Inflammatory macrophage treated with lipopolysaccharide for 4 hours (primary cell): ENCODE measurements at places on chromosomes 3 and 15.

DNA sequence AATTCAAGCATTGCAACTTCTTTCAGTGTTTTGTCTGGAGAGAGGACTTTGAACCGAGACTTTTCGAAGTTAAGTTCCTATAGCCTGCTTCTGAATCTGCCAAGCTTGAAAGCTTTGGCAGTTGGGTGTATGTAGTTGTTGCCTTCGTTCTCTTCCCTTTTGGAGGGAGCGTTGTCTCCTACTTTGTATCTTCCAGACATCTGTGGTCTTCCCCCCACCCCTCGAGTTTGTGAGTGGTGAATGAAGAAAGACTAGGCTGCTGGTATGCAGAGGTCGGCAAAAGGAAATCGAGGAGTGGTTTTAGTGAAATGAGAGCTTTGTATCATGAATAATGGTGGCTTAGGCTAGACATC is 1.3 kb downstream of the CTNNB1 start:
- DNase-seq, result peak; percentile 73

DNA sequence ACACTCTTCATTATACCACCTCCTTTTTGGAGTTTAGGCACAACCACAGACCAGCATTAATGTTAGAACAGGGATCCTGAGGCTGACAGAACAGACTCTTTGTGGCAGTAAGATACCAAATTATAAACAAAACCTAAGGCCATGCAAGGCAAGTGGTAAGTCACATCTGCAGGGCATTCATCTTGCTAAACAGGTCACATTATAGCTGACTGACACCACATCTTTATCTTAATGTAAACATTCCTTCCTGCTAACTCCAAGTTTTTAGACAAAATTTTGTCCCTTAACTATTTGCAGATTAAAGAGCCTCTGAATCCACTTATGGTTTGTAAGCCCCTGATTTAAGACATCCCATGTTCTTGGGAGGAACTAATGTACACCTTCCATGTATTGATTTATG is 500.6 kb downstream of the PYDC2 start:
- no peak for DNase-seq

GRCh38 chr3:155015776-155016436 is 64.2 kb upstream of the MME start:
- DNase-seq, result no peak

- no peak for DNase-seq
These were observed 84.2 kb downstream of the MME start for GRCh38 chr3:155164306-155164705.

DNA sequence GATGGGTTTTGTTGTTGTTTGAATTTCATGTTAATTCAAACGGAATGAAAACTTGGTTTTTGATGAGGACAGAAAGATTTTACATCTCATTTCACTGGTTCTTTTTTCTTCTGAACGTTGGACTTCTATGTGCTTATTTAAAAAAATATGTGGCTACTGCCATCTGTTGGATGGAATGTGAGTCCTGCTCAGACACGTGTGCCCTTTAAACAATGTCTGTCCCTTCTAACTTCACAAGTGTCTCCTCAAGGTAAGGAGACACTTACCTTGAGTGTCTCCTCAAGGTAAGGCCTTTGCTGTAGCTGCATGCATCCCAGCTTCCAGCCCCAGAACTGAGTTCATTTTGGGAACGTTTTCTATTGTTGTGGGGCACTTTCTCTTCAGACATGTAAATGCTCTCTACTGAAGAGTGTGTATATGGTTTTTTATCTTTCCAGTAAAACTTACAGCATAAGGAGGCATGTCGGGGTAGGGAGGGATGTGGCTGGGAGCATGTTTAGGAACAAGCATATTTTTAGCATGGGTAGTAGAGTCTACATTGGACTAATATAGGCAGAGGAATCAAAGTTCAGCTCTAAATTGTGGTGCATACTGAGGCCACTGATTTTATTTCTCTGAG is 63.1 kb upstream of the UBE3A start:
- DNase-seq, result peak; percentile 33

DNA sequence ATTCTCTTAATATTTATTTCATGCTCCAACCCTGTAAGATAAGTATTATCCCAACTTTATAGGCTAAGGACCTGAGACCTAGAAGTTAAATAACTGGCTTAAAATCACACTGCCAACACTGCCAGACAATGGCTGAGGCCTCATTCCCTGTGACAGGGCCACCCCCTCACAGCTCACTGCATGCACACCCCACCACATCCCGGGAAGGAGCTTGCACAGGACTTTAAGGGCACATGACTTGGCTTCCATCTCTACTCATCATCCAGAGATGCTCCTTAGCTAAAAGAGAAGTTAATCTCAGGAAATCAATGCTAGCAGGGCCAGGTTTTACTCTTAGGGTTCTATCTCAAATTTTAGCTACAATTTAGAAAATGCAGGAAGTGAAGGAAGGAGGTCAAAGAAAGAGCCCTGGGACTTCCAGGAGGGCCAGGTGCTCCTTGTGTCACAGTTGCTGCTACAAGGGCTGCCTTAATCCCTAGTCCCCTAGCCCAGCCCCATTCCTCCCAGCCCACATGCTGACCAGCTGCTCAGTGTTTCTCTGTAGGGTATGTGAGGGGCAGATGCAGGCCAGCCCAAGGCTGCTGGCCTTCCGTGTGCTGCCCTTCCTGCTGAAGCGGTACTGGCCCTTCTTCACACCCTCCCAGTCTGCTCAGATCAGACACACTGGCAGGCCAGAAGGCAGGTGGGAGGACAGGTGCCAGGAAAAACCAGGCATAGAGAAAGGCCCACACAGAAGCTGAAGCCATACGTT is 53.5 kb downstream of the WWTR1 start:
- no peak for DNase-seq

DNA sequence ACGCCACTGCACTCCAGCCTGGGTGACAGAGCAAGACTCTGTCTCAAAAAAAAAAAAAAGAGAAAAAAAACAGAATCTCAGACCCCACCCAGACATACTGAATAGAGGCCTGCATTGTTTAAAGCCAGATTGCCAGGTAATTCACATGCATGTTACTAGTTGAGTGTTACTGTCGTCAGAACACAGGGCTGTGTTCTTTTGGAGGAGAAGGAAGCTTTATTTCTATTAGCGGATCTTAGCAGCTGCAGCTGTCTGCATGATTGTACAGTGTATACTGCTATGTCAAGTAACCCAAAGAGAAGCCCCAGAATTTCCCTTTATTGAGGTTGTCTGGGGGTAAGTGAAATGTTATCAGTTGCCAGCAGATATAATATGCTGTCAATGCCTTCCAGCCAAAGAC is 496.6 kb upstream of the NAALADL2 start:
- no peak for DNase-seq

DNA sequence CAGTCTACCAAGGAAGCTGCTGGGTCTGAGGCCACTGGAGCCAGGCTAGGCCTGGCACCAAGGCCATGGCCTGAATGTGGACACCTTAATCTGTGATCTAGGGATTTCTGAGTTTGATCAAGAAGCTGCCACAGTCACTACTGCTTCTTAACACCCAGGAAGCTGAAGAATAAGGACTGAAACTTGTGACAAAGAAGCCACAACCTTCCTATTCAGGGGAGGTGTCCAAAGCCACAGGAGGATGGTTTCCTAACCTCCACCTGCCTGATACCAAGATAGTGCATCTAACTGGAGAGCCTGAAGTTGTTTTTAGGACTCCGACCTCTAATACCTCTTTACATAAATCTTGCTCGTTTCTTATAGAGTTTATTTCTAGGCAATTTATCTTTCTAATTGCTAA is 5.5 kb upstream of the ANO10 start:
- DNase-seq, result no peak

DNA sequence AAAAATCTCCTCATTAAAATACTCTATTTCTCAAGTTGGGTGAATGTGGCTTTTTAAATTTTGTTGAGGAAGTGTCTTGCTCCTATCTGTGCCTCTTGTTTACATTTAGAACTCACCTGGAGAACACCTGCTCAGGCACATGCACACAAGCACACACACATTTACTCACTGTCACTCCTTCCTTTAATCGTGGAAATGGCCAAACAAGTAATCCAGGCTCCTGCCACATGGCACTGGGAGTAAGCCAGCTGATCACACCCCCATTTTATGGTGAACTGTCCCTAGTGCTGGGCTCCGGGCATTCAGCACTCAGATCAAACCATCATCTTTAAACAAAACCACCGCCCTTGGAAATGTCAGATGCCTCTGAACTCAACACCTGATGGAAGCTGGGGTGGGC is 204.7 kb upstream of the BHLHE40 start:
- DNase-seq, result no peak

- DNase-seq, result no peak
These were observed 648.9 kb upstream of the GBE1 start for GRCh38 chr3:82410366-82410765.

DNA sequence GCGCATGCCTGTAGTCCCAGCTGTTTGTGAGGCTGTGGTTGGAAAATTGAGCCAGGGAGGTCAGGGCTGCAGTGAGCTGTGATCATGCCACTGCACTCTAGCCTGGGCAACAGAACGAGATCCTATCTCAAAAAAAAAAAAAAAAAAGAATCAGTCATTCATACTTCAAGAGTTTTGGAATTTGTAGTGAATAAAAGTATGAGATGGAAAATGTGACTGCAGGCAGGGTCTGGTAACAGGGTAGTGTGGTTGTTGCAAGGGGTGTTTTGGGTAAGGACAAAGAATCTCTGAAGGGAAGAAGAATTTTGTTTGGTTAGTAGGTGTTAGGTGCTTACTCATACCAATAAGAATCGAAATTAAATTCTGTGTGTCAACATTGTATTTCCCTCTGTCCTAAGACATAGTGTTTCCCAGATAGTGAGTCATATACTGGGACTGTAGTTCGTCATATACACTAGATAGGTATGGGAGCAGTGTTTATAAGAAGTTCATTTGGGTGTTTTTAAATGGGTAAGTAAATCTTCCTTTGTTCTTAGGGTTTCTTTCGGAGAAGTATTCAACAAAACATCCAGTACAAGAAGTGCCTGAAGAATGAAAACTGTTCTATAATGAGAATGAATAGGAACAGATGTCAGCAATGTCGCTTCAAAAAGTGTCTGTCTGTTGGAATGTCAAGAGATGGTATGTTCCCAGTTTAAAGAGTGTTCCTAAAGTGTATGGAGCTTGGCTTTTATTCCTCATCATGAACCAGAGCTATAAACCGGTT is 14.2 kb downstream of the NR1D2 start:
- DNase-seq, result no peak

DNA sequence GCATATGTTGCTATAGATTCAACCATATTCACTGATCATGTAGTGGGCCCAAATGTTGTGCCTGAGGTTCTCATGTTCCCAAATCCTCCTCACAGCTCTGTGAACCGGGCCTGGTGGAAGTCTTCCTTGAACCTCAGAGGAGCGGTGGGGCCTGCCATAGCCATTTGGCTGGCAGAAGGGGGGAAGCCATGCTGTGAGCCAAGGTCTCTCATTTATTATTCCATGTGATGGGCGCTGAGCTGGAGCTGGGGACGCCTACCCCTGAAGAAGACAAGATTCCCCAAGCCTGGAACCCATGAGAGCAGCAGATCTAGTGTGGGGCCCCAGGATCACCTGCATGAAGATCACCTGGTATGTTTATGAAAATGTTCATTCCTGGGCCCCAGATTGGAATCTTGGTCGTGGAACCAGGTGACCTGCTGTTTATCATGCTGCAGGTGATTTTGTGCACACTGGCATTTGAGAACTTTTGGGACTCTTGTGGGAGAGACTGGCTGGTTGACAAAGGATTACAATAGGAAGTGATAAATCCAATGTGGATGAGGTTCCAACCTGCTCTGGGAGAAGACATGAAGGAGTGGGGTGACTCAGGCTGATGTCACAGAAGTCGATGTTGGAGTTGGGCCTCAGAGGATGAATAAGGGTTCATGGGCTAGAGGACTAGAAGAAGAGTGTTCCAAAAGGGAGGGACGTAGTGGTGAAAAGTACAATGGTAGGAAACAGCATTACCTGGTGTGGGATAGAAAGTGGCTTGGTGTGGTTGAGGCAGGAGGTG is 102.1 kb downstream of the ASB7 start:
- no peak for DNase-seq

- no peak for DNase-seq
These were observed 83.1 kb upstream of the RASGRP1 start for GRCh38 chr15:38647683-38648082.

DNA sequence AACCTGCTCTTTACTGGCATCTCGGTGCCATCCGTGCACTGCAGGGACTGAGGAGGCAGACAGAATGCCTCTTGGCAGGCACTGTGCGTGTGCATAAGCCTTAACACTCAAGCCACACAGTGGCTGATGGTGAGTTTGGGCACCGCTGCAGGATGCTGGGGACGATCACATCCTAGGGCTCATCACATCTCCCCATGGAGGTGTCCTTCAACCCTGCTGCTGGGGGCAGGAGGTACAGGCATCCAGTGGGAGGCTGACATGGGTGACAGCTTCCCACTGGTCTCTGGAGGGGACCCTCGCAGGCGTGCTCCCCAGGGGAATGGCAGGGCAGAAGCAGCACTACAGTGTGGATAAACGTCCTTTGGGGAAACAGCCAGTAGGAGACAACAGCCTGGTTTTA is 190.9 kb downstream of the ADAMTS17 start:
- no peak for DNase-seq

- no peak for DNase-seq
These were observed 553.1 kb upstream of the BCHE start for GRCh38 chr3:166390303-166390702.

- peak; percentile 96 for DNase-seq
These were observed 37.5 kb downstream of the SH3BP5 start for GRCh38 chr3:15294929-15295328.
